Activated CD4-positive, alpha-beta T cell treated with anti-CD3 and anti-CD28 coated beads, Interleukin-2, amount 10 ng/mL, durations not matched to agents 24 days and 14 days (primary cell): ENCODE measurements at places on chromosomes 2 and 18. TPM values are rescaled to one million over a fixed set of nuclear protein-coding genes. Genes with fewer than 3 reads are reported as not detected.

Gene ILKAP
- total RNA-seq: 74.4 and 77.4 TPM in 2 replicates

Gene AGXT
- total RNA-seq: not detected in 2 replicates

Gene CELF4
- total RNA-seq: not detected in 2 replicates

Gene HJURP
- total RNA-seq: 41.5 and 45.6 TPM in 2 replicates

Gene FABP1
- total RNA-seq: not detected in 2 replicates

Gene TP53I3
- total RNA-seq: 1.2 and 2.0 TPM in 2 replicates

Gene GREB1L
- total RNA-seq: not detected in 2 replicates

Gene RGPD4
- not detected in 2 replicates for total RNA-seq

Gene ACADL
- not detected in 2 replicates for total RNA-seq

Gene NEU4
- 1.0 and 1.2 TPM in 2 replicates for total RNA-seq

Gene SLC5A7
- total RNA-seq: not detected in 2 replicates

Gene TRABD2A
- total RNA-seq: 56.3 and 59.6 TPM in 2 replicates

Gene KCNJ13
- total RNA-seq: not detected in 2 replicates
